ENCODE measurements at places on chromosomes 7 and 10.

GRCh38 chr7:44713680-44714335 is 34.8 kb upstream of the ZMIZ2 start:
- no peak for DNase-seq

DNA sequence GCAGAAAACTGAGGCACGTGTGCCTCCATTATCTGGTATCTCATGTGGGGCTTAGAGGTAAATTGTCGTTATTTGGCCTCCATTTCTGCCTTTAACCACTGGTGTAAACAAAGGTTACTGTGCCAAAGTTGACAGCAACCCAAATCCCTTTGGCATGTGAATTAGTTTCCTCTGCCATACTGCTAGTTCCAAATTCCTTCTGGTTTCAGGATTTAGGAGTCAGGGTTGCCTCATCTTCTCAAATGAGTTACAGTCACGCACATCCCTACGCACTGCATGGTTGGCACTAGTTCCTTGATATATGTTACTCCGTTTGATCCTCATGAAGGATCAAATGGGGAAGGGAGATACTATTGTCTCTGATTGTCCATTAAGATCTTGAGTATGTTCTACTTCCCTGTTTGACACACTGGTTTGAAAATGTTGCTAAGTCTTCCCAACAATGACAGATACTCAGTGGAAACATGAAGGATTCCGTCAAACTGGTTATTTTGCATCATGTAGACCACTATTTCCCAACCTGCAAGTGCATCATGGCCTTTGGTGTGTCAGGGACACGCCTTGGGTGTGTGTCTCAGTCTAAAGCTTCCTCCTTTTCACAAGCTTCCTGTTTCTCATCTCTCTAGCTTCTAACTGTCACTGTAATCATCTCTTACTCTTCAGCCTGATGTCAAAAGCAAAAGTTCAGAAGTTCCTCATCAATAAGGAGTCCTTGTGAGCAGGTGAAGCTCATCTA is at the start of gene LIPN:
TSS of gene LIPN (plus strand) at position 655 of the 736 bp plus-strand sequence. CDS start 1,386 bp downstream, outside the sequence.
- DNase-seq = no peak

- DNase-seq = no peak
These were observed 224.3 kb downstream of the SFMBT2 start for GRCh38 chr10:7186387-7187018.

GRCh38 chr10:124598196-124598595 is 136.6 kb downstream of the LHPP start:
- no peak for DNase-seq

- no peak for DNase-seq
These were observed 81.3 kb upstream of the UNC5B start for GRCh38 chr10:71131096-71131495.

DNA sequence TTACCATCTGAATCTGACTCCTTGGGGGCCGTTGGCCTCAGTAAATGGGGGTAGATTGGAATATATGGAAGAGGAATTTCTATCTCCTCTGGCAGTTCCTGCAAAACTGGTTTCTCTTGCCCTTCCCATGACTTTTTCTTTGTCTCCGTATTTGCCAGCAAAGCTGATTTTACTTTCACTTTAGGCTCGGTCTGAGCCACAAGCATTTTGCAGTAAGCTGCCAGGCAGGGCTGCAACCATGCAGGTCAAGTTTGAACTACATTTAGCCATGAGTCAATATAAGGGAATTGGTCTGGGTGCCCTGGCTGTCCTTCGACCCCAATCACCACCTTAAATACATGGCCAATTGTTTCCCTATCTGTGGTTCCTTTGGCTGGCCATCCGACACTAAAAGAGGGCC is 104.3 kb downstream of the TRIM24 start:
- DNase-seq = no peak

DNA sequence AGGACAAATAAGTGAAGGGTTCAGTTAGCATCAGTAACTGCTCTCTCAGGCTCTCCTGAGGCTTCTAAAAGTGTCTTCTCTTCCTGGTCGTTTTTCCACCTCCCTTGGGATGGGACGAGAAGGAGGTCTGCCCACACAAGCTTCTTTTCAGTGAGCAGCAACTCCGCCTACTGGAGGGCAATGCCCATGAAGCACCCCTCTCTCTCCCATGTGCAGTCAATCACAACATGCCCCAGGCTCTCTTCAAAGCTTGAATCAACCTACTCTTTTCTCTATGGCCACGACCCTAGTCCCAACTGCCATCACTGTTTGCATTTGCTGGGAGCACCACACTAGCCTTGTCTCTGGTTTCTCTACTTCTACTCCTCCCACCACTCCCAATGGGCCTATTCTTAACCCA is 135.6 kb downstream of the RPS24 start:
- DNase-seq = no peak

GRCh38 chr7:24427048-24427447 is 143.1 kb downstream of the NPY start:
- DNase-seq = no peak

DNA sequence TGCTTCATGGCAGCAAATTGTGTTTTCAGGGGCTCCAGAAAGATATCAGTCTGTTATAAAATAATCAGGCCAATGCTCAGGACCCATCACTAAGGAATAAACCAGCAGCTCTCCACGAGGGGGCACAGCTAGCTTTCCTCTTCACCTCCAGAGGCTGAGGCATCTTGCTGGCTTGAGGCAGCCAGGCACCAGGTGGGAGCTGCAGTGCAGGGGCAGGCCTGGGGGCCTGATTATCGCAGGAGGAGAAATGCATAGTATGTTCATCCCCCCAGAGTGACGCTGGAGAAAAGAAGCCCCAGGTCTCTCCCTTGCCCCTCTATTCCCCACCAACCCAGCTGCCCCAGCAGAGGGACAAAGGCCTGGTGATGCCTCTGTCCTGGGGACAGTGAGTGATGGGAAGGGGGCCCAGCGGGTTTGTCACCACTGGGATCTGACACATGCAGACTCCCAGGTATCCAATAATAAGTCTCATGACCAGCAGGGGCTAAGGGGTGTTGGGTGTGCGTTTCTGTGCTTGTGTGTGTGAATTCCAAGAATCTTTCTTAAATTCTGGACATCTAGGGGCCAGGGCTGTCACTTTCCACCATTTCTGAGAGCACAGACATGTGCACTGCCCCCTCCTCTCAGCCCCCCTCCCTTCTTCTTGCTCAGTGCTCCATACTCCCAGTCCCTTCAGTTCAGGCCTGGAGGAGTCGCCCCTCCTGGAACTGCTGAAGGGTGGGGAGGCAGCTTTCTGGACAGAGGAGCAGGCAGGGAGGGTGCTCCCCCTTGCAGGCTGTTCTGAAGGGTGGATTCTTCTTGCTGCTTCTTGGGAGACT is 128.1 kb upstream of the FAM20C start:
- no peak for DNase-seq

GRCh38 chr7:155738652-155739537 is 73.4 kb downstream of the SHH start:
- no peak for DNase-seq

- DNase-seq = no peak
These were observed 18.7 kb downstream of the MMP21 start for GRCh38 chr10:125756853-125757487.

DNA sequence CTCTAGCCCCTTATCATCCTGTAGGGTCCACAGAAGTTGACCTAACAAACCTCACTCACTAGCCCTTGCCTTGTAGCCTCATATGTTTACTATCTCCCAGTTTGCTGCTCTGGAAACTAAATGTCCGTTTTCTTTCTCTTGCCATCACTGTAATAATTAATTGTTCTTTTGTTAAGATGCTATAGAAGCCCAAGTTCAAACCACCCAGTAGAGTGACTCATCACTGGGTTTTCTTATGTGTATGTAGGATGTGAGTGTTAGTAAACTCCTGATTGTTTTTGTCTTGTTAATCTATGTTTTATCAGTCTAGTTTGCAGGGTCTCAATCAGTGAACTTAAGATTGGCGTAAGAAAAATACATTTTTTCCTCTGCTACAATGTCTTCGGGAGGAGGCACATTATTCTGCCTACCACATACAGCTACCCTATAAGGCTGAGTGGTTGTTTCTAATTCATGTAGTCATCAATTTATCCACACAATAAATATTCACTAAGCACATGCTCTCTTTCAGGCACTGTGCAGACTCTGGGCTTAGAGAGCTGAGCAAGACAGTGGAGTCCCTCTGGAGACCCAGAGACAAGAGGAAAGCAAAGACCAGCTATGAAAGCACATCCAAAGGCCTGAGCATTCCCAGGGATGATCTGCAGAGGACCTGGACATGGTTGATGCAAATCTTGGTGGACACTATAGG is 474.1 kb upstream of the AKR1E2 start:
- no peak for DNase-seq

GRCh38 chr7:158247758-158248487 is 339.7 kb downstream of the PTPRN2 start:
- no peak for DNase-seq

Data from NCI-H2081 treated with DMSO at 0.1 percent for 48 hours (cell line).